ENCODE measurements at places on chromosomes 13 and 19. TPM values are rescaled to one million over a fixed set of nuclear protein-coding genes. Genes with fewer than 3 reads are reported as not detected.

DNA sequence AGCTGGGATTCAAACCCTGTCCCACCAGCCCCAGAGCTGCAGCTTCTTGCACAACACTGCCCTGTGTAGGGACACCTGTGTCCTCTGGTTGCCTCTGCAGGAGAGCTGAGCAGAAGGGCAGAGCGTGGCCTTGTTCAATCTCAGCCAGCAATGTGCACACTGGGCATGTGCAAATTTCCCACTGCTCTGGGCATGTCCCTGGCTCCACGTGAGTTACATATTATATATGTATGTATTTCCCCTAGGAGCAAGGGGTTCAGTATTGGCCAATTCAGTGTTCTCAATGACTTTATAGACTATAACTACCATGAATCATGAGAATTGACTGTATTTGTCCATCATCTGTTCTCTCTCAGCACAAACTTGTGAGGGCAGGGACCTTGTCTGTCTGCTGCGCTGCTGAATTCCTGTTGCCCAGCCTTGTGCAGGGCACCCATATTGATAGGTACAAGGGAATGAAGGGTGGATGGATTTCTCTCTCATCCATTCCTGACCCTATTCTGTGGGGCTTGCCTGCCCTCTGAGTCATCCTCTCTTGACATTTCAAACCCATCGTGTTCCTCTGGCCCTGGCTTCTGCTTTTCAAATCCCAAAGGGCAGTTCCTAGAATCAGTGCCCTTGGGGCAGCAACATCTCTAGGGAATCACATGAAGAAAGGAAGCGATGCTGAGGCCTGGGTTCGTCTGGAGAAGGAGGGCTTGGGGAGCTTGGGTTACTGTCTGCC, 69.7 kb downstream of the ERICH6B start:
- H3K27ac ChIP-seq: no peak overlapping the region
- DNase-seq: no peak
- no peak overlapping the region for H3K4me3 ChIP-seq
- no peaks in the 10 kb centered on the region for H3K27me3 ChIP-seq
- no peaks in the 10 kb centered on the region for H3K36me3 ChIP-seq
- no peaks in the 10 kb centered on the region for H3K4me1 ChIP-seq

GRCh38 chr19:1302533-1303239, 17.0 kb downstream of the EFNA2 start:
- H3K27me3 ChIP-seq: no peaks in the 10 kb centered on the region
- no peak overlapping the region for H3K4me3 ChIP-seq
- H3K36me3 ChIP-seq: no peaks in the 10 kb centered on the region
- no peak overlapping the region for H3K27ac ChIP-seq
- no peaks in the 10 kb centered on the region for H3K4me1 ChIP-seq
- no peak for DNase-seq

- no peaks in the 10 kb centered on the region for H3K27me3 ChIP-seq
- H3K4me1 ChIP-seq: no peaks in the 10 kb centered on the region
- no peak overlapping the region for H3K27ac ChIP-seq
- no peaks in the 10 kb centered on the region for H3K36me3 ChIP-seq
- no peak for DNase-seq
These were observed 161.4 kb upstream of the SPRY2 start for GRCh38 chr13:80502359-80502758.

DNA sequence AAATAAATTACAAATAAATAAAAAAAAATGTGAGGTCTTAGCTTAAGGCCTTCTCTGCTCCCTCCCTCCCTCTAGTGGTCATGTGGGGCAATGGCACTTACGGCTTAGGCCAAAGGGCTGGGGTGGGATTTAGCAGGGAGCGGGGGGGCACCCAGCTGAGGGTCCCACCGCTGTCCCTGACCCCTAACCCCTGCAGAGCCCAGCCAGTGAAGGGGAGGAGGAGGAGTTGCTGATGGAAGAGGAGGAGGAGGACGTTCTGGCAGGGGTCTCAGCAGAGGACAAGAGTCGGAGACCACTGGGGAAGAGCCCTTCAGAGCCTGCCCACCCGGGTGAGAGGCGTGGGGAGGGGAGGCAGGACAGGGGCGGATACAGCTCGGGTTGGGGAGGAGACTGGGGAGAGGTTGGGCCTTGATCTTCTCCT, 9.3 kb downstream of the MPND start:
- no peak overlapping the region for H3K27ac ChIP-seq
- no peak for DNase-seq
- H3K36me3 ChIP-seq: no peaks in the 10 kb centered on the region
- no peaks in the 10 kb centered on the region for H3K27me3 ChIP-seq
- no peaks in the 10 kb centered on the region for H3K4me1 ChIP-seq
- H3K4me3 ChIP-seq: no peak overlapping the region

DNA sequence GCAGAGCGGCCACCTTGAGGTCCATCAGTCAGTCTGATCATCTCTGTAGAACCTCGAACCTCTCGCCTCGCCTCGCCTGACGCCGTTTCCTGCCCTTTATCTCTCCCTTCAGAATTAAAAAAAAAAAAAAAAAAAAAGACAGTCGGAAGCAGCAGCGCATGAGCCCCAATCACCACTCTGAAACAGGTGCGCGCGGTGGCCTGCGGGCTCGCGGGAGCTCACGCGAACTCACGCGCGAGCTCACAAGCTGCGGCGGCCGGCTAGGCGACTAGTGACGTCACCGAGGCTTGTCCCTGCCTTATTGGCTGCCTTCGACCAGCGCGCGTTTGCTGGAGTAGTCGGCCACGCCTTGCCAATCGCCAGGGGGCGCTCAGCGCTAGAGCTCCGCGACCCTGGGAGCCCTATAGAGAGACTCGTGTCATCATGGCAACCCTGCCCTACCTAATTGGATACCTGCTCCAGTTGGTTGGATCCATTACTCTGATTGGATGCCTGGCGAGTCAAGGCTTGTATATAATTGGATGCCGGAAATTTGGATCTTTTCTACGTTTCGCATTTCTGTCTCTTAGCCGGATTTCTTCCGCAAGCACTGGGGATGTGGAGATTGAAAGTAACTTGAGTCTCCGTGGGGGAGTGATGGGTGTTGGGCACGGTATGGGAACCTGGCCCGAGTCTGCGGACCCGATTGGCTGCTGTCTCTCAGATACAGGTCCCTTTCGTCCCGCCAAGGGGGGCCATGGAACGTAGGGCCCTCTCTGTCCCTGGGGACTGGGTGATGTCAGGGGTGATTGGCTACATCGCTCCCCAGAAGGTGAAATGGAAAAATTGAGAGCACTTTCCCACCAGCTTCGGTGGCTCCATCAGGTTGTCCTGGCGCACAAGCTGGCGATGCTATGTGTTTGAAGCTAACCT, 31.6 kb downstream of the SYT3 start:
- H3K4me3 ChIP-seq: no peak overlapping the region
- no peaks in the 10 kb centered on the region for H3K36me3 ChIP-seq
- peak; percentile 98 for DNase-seq
- no peaks in the 10 kb centered on the region for H3K27me3 ChIP-seq

Gene GPR4
- 9.7 TPM for total RNA-seq

Gene MAP3K10
- total RNA-seq: 17.3 TPM

Gene COG6
- total RNA-seq: 31.3 TPM

Gene KIR3DL2
- 0.13 TPM for total RNA-seq

Gene COX6B2
- 3.8 TPM for total RNA-seq

All from kidney (tissue), 22 donors.